Heart right ventricle (tissue), 16 donors: ENCODE measurements at places on chromosomes 2 and 18.
A peak's percentile ranks its signal among the peaks of the same experiment; 100 is the strongest.

- H3K27ac ChIP-seq: no peak overlapping the region
- DNase-seq: no peak
- no peaks in the 10 kb centered on the region for H3K36me3 ChIP-seq
- peaks cover 5% of the 10 kb centered on the region for H3K27me3 ChIP-seq
- H3K4me3 ChIP-seq: no peak overlapping the region
These were observed 166.3 kb upstream of the SKOR2 start for GRCh38 chr18:47417807-47418206.

DNA sequence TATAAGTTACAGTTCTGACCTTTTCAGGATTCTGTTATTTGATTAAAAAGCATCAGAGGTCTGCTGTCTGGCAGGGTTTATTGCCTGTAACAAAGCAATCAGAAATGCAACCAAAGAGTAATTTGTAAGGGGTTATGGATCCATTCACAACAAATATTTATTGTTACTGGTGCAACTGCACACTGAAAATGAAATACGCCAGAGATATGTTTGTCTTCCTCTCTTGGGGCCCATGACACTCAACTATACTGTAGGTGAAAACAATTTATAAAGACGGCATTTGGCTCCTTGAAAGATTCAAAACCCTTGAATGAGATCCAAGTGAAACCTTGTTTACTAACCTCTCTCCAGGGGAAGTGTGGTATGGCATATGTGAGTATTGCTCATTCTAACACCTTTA, 452.2 kb downstream of the MBD2 start:
- DNase-seq: no peak
- no peak overlapping the region for H3K4me3 ChIP-seq
- no peaks in the 10 kb centered on the region for H3K4me1 ChIP-seq
- H3K27ac ChIP-seq: no peak overlapping the region
- H3K36me3 ChIP-seq: no peaks in the 10 kb centered on the region
- H3K27me3 ChIP-seq: no peaks in the 10 kb centered on the region

GRCh38 chr18:61471541-61471940, 138.3 kb downstream of the CDH20 start:
- H3K36me3 ChIP-seq: no peaks in the 10 kb centered on the region
- H3K27me3 ChIP-seq: no peaks in the 10 kb centered on the region

- H3K4me1 ChIP-seq: no peaks in the 10 kb centered on the region
- no peaks in the 10 kb centered on the region for H3K36me3 ChIP-seq
- no peak for DNase-seq
- no peaks in the 10 kb centered on the region for H3K27me3 ChIP-seq
These were observed 332.0 kb downstream of the SLC4A3 start for GRCh38 chr2:219959471-219959870.

GRCh38 chr2:160033732-160034392, 28.6 kb downstream of the PLA2R1 start:
- H3K4me3 ChIP-seq: no peak overlapping the region
- no peaks in the 10 kb centered on the region for H3K27me3 ChIP-seq
- no peak for DNase-seq
- H3K4me1 ChIP-seq: peaks cover 2% of the 10 kb centered on the region
- peak overlapping the region; percentile 53 for H3K27ac ChIP-seq
- H3K36me3 ChIP-seq: no peaks in the 10 kb centered on the region

DNA sequence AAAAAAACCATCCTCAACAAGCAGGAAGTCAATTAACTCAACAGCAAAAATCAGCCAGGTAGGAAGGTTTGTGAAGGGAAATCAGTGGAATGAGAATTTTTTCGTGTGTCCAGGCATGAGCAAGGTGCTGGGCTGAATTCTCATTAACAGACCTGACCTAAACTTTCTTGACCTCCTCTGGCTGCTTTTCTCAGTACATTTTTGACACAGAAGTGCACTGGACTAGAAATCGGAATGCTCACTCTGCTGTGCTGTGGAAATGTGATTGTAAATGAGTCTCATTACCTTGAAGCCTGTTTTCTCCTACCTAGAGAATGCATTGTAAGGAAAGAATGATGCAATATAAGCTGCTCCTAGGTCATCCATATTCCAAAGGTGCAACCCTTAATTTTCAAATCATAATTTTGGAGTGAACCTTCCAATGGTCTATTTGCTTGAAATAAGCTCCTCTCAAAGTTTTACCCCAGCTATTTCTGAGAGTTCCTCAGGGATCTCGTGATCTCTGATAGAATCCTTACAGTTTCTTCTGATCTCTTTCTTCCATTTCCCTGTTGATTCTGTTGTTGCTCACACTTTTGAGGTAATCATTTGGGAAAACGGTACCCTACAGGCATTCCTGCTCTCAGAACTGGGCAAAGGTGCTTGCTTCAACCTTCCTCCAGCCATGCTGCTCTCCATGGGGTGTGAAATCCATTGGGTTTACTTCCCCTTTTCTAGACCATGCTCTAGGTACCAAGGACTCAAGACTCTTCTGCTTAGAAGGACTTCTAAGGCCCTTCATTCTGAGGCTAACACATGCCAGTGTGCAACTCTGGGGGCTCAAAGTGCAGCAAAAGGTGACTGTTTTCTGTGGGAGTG, 104.9 kb upstream of the ITPRID2 start:
- no peaks in the 10 kb centered on the region for H3K27me3 ChIP-seq
- H3K36me3 ChIP-seq: no peaks in the 10 kb centered on the region
- H3K4me1 ChIP-seq: no peaks in the 10 kb centered on the region
- DNase-seq: no peak
- H3K4me3 ChIP-seq: no peak overlapping the region

DNA sequence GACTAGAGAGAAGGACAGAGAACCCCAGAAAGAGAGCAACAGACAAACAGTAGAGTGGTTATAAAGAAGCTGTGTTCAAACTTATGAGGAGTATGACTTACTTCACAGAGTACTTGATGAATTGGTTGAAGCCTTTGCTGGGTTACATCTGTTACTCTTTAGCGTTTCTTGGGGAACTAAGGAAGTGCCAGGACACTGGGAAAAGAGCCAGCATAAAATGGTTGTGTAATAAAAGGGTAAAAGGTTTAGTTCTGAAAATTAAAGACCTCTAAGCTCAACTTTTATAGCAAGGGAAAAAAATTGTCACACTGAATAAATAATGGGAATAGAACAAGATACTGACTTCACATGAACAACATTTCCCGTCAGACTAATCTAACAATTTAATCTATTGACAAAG, 17.0 kb upstream of the STAT4 start:
- peaks cover 22% of the 10 kb centered on the region for H3K4me1 ChIP-seq
- H3K27ac ChIP-seq: peak overlapping the region; percentile 46
- no peak overlapping the region for H3K4me3 ChIP-seq

DNA sequence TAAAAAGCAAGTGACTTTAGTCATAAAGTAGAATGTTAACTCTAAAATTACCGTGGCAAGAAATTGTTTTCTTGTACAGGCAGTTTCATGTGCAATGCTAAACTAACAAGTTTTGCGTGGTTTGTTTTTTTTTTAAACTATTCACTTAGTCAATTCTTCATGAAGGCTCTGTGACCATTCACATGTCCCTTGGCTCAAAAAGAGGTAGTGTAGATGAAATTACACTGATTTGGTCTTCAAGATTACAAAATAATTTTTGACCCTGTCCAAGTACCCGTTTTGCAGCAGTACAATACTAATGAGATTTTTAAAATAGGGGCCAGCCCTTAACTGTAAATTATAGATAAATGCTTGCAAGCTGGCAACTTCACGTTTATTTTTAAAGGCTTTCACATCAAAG, 1.3 kb downstream of the TMEM131 start:
- peaks cover 55% of the 10 kb centered on the region for H3K4me1 ChIP-seq
- peak overlapping the region; percentile 91 for H3K4me3 ChIP-seq
- H3K36me3 ChIP-seq: no peaks in the 10 kb centered on the region
- no peaks in the 10 kb centered on the region for H3K27me3 ChIP-seq

DNA sequence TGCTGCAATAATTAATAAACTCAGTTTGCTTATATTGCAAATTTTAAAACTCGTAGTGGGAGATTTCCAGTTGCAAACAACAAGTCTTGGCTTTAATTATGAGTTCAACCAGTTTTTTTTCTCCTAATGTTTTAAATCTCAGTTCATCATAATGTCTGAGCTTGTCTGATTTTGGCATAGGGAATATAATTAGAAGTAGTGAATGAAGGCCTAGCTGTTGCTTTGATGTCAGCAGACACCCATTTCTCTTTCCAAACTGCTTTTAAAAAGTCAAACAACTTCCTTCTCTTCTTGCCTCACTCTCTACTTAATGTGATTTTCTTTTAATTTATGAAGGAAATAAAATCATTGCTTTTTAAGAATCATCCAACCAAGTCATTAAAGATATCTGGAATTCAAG, 1462.1 kb downstream of the DPP10 start:
- no peak overlapping the region for H3K4me3 ChIP-seq
- H3K4me1 ChIP-seq: no peaks in the 10 kb centered on the region
- no peaks in the 10 kb centered on the region for H3K36me3 ChIP-seq
- no peaks in the 10 kb centered on the region for H3K27me3 ChIP-seq

DNA sequence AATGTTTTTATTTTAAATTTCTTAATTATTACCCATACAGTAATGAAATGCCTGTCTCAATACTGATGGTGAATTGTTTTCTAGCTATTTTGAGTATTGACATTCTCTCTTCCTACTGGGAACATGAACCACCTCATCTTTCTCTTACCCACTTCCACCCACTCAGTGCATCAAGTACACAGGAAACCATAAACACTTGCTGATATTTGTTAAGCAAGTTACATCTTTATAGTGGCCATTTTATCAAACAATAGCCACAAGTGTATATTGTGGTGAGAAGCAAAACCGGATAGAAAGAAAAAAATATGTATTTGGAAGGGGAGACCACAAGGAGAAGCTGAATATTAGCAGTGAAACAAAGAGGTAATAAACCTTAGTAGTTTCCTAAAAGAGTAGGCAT, 368.1 kb upstream of the HNRNPA3 start:
- DNase-seq: no peak
- no peaks in the 10 kb centered on the region for H3K36me3 ChIP-seq
- no peaks in the 10 kb centered on the region for H3K4me1 ChIP-seq
- no peak overlapping the region for H3K4me3 ChIP-seq
- no peak overlapping the region for H3K27ac ChIP-seq

DNA sequence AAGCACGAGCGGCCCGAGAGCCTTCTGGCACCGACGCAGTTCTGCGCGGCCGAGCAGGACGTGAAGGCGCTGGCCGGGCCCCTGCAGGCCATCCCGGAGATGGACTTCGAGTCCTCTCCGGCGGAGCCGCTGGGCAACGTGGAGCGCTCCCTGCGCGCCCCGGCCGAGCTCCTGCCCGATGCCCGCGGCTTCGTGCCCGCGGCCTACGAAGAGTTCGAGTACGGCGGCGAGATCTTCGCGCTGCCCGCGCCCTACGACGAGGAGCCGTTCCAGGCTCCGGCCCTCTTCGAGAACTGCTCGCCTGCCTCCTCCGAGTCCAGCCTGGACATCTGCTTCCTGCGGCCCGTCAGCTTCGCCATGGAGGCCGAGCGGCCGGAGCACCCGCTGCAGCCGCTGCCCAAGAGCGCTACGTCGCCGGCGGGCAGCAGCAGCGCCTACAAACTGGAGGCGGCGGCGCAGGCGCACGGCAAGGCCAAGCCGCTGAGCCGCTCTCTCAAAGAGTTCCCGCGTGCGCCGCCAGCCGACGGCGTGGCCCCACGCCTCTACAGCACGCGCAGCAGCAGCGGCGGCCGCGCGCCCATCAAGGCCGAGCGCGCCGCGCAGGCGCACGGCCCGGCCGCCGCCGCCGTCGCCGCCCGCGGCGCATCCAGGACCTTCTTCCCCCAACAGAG, 70.4 kb downstream of the ARHGEF33 start:
- no peaks in the 10 kb centered on the region for H3K36me3 ChIP-seq
- peak; percentile 82 for DNase-seq
- peaks cover 11% of the 10 kb centered on the region for H3K4me1 ChIP-seq
- no peaks in the 10 kb centered on the region for H3K27me3 ChIP-seq
- H3K4me3 ChIP-seq: peak overlapping the region; percentile 53

GRCh38 chr2:179861416-179862067, at the start of gene ZNF385B:
TSS of gene ZNF385B (minus strand) at chr2:179861612.
- H3K4me1 ChIP-seq: no peaks in the 10 kb centered on the region
- DNase-seq: no peak
- no peak within 1 kb of the TSS for H3K27ac ChIP-seq
- peak within 1 kb of the TSS; percentile 50 for H3K4me3 ChIP-seq

- no peak for DNase-seq
- H3K36me3 ChIP-seq: no peaks in the 10 kb centered on the region
- H3K27ac ChIP-seq: no peak overlapping the region
- H3K4me1 ChIP-seq: no peaks in the 10 kb centered on the region
- no peaks in the 10 kb centered on the region for H3K27me3 ChIP-seq
- no peak overlapping the region for H3K4me3 ChIP-seq
These were observed 47.2 kb downstream of the HIBCH start for GRCh38 chr2:190272457-190272842.

- no peak for DNase-seq
- no peak overlapping the region for H3K27ac ChIP-seq
- no peaks in the 10 kb centered on the region for H3K27me3 ChIP-seq
- no peaks in the 10 kb centered on the region for H3K36me3 ChIP-seq
These were observed 376.3 kb downstream of the ARHGAP15 start for GRCh38 chr2:143505542-143505941.

GRCh38 chr2:222420508-222420907, 3.8 kb upstream of the SGPP2 start:
- DNase-seq: no peak
- peaks cover 4% of the 10 kb centered on the region for H3K4me1 ChIP-seq
- H3K27me3 ChIP-seq: no peaks in the 10 kb centered on the region
- H3K36me3 ChIP-seq: no peaks in the 10 kb centered on the region
